ENCODE measurements at places on chromosomes 2 and 18. TPM values are rescaled to one million over a fixed set of nuclear protein-coding genes. Genes with fewer than 3 reads are reported as not detected.

DNA sequence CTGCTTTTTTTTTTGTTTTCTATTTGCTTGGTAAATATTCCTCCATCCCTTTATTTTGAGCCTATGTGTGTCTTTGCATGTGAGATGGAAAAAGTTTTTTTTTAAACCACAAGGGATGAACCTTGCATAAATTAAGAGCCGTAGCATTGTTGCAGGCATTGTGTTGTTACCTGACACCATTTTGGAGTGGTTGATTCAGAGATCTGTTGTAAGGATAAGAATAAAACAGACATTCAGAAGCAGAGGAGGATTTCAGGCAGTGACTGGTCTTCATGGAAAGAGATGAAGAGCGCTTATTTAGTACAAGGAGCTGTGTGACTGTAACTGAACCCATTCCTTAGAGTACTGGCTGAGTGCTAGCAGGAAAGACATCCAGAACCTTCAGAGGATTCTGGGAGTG, 101.2 kb downstream of the LTBP1 start:
- no peak for DNase-seq
- H3K36me3 ChIP-seq = no peaks in the 10 kb centered on the region
- H3K4me3 ChIP-seq = no peak overlapping the region
- no peak overlapping the region for H3K27ac ChIP-seq
- peaks cover 12% of the 10 kb centered on the region for H3K27me3 ChIP-seq

DNA sequence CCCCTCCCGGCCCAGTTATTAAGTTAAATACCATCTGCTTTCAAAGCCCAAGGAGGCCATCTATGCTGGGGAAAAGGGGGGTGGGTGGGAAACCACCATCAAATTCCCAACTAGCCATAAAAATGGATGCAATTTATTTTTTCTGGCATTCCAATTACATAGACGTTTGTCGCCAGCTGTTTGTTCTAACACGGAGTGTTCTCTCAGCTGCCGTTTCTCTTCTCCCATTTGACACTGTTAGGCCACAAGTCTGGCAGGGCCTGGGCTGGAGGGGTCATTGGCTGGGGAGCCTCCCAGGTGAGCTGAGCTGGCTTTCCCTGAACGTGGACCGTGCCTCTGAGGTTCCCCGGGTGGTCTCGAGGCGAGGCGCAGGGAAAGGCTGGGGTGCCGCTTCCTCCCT, 16.6 kb downstream of the ATOH8 start:
- no peaks in the 10 kb centered on the region for H3K4me1 ChIP-seq
- no peak overlapping the region for H3K27ac ChIP-seq
- no peak overlapping the region for H3K4me3 ChIP-seq
- H3K27me3 ChIP-seq = peaks cover 45% of the 10 kb centered on the region
- DNase-seq = no peak
- no peaks in the 10 kb centered on the region for H3K36me3 ChIP-seq

HSPD1 gene
- 761 TPM for total RNA-seq

GRCh38 chr2:214382229-214382628, 28.6 kb upstream of the VWC2L start:
- H3K4me1 ChIP-seq = no peaks in the 10 kb centered on the region
- no peak for DNase-seq
- no peaks in the 10 kb centered on the region for H3K36me3 ChIP-seq

ZAP70 gene
- total RNA-seq = 234 TPM

GRCh38 chr2:36889795-36890194, 76.5 kb downstream of the STRN start:
- H3K4me3 ChIP-seq = no peak overlapping the region
- DNase-seq = no peak
- H3K27ac ChIP-seq = peak overlapping the region; percentile 55
- H3K4me1 ChIP-seq = peaks cover 5% of the 10 kb centered on the region
